NCI-H1417 treated with DMSO at 0.1 percent for 48 hours (cell line): ENCODE measurements at places on chromosomes 4 and X.
A peak's percentile ranks its signal among the peaks of the same experiment; 100 is the strongest.

GRCh38 chr4:27779827-27780226, 919.2 kb downstream of the STIM2 start:
- DNase-seq: no peak

DNA sequence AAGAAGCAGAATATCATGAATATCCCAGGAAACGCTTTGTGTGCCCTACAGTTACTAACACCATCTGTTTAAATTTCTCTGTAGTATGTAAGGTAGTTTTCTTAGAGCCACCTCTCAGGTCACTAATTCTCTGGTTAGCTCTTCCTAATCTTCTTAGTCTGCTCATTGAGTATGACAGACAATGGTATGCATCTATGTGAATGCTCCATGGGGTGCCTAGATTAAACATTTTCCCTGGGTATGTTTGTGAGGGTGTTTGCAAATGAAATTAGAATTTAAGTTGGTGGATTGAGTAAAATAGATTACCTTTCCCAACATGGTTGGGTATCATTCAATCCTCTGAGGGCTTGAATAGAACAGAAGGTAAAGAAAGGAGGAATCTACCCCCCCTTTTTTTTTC, 233.0 kb downstream of the PCDH18 start:
- DNase-seq: no peak

GRCh38 chr4:71814433-71814832, 30.6 kb upstream of the GC start:
- DNase-seq: no peak

GRCh38 chr4:21848021-21848420, 100.6 kb downstream of the KCNIP4 start:
- no peak for DNase-seq

- no peak for DNase-seq
Observed at GRCh38 chr4:139454111-139455045, at the start of gene RAB33B. TSS of gene RAB33B (plus strand) at chr4:139454121. CDS start at chr4:139454196, 75 bp downstream.

DNA sequence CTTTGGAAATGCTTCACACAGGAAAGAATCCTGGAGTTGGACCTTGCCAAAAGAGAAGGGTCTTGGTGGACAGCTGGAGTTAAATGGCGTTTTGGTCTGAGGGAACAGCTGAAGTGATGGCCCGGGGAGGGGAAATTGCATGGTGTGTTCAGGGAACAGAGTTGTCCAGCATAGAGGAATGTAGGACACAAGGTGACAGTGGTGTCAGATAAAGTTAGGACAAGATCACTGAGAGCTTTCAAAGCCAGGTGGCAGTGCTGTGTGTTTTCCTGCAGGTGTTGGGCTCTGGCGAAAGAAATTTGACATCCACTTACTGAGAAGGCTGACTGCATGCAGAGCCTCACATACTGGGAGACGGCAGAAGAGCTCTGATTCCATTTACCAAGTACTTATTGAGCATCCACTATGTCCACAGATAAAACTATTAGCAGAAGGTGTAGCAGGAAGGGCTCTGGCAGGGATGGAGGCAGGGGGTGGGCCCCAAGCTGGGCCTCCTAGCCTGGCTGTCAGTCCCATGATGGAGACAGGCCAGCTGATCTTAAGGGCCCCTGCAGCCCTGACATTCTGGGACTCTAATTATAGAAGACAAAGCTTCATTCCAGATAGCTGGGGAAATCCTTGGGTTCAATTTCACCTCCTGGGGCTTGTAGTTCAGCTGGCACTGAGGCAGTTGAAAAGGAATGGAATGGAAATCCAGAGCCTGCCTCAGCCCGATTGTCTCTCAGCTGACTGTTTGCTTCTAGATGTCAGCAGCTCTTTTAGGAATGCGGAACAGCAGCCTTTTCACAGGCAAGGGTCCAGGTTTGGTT, 150.2 kb upstream of the MAMLD1 start:
- no peak for DNase-seq

DNA sequence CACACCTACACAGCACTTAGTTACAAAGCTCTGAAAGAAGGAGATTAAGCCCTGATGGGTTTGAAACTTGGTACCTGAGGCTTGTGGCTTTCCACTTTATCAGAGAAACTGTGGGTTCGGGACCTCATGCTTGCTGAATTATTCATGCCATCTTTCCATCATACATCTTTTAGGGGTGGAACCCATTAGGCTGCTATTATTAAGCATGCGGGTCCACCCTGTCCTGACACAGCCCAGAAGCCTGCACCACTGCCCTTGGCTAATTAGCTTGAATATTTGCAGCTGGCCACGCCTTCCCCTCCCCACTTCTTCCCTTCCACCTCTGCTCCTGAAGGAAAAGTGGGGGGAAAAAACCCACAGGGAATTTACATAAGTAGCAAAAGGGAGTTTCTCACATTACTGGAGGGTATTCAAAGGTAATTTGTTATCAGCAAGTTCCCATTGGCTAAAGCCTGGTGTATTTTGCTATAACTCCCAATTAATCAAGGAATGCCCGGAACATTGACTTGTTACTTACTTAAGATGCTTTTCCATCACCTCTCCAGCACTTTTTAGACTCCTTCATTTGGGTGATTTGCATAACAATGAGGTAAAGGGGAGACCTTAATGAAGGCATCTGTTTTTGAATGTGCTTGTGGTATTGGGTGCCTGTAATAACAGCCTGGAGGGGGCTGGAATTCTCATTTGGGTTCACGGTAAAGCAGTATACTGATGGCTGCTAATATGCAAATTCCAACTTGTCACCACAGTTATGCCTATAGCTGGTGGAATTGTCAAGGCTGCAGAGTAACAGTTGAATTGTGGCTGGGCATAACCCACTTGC, 231.7 kb upstream of the GATB start:
- DNase-seq: no peak

DNA sequence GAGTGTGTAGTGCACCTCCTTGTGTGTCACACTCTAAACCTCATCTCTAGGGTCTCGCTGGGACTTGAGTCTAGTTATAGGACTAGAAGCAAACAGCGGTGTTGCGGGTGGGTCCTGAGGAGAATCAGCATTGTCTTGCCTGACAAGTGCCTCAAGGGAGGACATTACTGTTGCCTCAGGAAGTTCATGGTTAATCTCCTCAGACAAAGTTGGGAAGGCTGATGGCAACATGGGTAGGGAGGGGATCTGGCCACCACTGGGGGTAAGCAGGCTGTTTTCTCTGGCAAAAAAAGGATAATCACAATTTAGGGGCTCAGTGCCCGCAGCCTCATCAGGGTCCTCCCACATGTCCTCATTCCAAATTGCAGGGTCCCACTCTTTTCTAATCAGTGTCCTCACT, 12.4 kb downstream of the ASB12 start:
- DNase-seq: no peak

DNA sequence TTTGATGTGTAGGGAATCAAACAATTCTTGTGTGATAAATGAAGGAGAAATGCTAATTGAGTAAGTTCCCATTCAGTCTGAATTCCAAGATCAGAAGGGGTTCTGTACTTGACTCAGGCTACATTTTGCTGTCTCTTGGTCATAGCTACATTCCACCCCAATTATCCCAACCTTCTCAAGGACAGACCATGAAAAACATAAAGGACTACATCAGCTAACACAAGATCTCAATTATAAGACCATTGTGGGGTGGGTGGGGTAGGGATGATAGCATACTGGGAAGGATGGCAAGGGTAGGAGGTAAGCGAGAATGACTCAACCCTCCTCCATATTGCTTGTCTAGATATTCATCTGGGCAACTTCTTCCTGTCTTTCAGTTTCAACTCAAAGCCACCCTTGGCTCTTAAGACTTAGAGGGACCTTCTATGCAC, 87.4 kb upstream of the ETNPPL start:
- DNase-seq: no peak

DNA sequence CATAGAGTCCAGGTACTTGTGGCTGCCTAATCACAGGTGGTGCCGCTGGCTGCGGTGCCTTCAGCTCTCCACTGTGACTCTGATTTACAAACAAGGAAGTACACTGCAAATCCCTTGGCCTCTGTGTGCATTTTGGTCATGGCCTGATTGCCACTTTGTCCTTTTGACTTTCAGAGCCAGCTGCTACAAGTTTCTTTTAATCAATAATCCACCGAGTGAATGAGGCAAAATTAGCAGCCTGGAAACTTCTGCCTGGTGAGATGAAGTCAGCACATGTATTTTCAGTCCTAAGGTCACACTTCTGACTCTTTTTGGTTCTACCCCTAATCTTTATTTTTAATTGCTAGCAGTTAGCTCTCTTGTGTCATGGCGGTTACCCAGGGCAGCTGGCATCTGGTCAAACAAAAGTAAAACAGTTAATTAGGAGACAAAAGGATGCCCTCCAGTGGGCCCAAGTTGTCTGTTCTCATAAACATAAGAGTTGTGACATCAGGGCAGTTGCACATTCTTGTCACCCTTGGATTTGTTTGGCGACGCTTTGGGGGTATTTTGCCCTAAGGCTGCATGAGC, 62.3 kb upstream of the LNX1 start:
- DNase-seq: peak; percentile 13

DNA sequence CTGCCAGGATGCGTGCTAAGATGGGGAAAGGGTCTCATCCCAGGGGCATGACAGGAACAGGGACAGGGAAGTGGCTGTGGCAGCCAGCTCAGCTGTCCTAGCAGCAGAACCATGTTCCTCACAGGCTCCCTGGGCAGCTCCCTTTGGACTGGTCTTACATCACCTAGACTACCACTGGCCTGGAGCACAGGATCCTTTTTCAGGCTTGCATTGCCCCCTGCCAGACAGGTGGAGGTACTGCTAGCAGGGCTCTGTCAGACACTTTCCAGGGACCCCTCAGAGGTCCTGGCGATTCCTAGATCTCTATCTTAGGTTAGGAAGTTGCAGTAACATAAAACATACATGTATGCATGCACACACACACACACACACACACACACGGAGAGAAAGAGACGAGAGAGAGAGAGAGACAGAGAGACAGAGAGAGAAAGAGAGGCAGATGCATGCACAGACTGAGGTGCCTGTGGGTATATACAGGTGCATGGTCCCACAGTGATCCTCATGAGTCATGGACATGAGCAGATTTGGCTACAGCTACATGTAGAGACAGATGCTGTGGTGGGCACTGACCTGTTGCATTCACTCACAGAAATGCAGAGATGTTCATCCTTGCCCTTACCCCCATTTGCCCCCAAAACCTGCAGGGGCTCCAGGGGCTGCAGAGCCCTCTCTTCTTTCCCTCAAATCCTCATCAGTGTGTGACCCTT, 63.6 kb downstream of the STARD8 start:
- DNase-seq: no peak

GRCh38 chr4:102454268-102454667, 46.9 kb upstream of the NFKB1 start:
- DNase-seq: no peak

DNA sequence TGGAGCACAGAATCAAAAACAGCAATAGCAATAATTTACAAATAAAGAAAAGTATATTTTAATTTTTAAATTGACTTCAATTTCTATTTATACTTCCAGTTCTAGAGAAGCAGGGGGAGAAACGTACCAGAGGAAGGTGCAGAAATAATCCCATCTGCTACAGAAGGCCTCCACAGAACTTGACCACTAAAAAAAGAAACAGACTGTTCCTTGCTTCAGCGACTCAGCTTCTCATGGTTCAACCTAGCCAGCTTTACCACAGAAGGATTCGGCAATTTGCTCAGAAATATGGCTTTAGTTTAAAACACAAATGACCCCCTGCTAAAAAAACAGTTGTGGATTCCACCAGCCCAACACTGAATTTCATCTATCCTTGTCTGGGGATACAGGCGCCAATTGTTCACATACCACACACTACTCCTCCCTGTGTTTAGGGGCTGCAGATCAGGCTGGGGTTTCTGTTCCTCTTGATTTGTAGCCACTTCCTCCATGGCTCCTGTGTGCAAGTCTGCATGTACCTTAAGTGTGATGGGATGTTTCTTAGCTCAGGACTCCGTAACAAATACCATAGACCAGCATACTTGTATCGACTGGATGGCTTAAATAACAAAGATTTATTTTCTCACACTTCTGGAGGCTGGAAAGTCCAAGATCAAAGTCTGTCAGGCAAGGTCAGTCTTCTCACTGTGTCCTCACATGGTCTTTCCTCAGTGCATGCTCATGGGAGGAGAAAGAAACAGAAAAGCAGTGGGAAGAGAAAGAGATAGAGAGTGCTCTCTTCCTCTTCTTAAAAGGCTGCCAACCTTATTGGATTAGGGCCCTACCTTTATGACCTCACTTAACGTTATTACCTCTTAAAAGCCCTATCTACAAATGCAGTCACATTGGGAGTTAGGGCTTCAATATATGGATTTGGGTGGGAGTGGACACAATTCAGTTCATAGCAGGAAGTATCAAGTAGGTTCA, 79.1 kb downstream of the AMOT start:
- no peak for DNase-seq
